ENCODE measurements at places on chromosomes 1 and 21.

DNA sequence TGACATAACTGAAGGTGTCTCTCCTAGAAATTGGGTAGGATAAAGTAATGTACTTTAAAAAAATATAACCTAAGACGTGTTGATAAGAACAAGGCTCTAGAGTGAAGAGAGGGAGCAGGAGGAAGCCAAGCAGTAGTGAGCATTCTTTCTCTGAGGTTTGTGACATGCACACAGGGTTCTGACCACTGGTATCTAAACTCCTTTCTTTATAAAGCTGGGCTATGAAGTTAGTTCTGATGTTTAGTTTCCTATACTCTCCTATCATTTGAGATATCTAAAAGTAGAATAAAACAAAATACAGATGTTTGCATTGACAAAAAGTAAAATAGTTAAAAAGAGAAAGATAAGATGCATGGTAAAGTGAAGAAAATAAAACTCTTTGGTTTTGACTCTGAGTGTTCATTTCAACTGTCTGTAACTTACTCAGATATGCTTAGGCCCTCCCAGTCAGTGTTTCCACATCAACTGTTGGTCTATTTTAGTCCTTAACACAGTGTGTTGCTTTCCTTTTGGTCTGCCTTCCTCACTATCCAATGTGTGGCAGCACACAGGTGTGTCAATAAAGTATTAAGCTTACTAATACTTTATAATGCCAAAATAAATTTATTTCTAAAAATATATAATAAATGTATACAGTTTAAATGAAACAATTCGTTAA is 543.5 kb downstream of the PTPRC start:
- peak; percentile 55 for DNase-seq

GRCh38 chr1:9435153-9435636 is 104.1 kb upstream of the SLC25A33 start:
- no peak for DNase-seq

DNA sequence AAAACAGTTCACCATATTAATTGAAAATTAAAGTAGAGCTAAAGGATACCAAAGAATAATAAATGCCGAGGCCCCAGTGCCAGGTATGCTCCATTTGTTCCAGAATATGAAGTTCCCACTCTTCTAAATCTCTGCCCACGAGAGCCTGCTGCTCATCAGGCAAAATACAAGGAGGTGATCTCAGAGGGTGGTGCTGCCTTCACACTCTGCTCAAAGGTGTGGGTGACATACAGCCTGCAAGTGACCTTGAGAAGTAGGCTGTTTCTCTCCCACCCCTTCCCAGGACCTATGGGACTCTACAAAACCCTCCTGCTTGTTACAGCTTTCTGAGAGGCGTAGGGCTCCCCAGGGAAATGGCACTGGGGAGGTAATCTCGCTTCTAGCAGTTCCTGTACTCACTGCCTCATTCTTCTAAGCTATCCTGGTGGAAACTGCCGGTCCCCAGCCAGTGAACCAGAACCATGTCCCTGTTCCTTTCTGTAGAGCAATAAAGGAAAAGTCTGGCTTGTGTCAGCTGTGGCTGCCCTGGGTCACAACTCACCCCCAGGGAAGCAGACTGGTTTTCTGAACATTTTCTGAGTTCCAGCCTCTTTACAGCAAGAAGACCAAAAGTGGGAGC is 26.9 kb upstream of the DPT start:
- no peak for DNase-seq

- no peak for DNase-seq
These were observed 11.5 kb downstream of the TMPRSS3 start for GRCh38 chr21:42384156-42384945.

- no peak for DNase-seq
These were observed 30.5 kb upstream of the THEM4 start for GRCh38 chr1:151939779-151940178.

DNA sequence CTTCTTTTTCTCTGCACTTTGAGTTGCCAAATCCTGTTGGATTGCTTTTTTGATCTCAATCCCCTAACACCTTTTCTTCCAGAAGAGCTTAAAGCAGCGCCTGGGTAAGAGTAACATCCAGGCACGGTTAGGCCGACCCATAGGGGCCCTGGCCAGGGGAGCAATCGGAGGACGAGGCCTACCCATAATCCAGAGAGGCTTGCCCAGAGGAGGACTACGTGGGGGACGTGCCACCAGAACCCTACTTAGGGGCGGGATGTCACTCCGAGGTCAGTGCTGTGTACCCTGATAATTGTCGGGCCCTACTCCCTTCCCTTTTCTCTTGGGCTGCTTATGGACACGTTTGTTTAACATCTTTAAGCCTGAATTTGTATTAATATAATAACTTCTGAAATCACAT is 8.3 kb downstream of the CHTOP start:
- no peak for DNase-seq

GRCh38 chr1:44048532-44049215 is 17.4 kb upstream of the SLC6A9 start:
- no peak for DNase-seq

DNA sequence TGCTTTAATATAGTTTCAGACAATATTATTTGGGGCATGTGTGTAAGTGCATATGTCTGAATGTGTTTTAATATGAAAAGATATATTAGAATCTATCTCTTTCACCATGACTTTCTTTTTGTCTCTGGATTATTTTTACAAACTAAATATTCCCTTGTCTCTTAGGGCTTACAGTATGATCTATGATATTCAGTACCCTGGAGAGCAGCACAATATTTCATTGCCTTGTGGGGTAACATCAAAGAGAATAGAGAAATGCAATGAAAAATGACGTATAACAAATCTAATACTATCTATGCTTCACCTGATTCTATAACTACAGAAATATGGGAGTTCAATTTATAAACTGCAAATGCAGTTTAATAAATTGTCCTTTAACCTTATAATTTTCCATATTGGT is 2084.5 kb downstream of the MRPL39 start:
- no peak for DNase-seq

GRCh38 chr1:197696372-197696771 is 78.9 kb downstream of the DENND1B start:
- DNase-seq, result no peak
